Fibroblast of the conjunctiva (primary cell): ENCODE measurements at places on chromosomes 5 and 9.

DNA sequence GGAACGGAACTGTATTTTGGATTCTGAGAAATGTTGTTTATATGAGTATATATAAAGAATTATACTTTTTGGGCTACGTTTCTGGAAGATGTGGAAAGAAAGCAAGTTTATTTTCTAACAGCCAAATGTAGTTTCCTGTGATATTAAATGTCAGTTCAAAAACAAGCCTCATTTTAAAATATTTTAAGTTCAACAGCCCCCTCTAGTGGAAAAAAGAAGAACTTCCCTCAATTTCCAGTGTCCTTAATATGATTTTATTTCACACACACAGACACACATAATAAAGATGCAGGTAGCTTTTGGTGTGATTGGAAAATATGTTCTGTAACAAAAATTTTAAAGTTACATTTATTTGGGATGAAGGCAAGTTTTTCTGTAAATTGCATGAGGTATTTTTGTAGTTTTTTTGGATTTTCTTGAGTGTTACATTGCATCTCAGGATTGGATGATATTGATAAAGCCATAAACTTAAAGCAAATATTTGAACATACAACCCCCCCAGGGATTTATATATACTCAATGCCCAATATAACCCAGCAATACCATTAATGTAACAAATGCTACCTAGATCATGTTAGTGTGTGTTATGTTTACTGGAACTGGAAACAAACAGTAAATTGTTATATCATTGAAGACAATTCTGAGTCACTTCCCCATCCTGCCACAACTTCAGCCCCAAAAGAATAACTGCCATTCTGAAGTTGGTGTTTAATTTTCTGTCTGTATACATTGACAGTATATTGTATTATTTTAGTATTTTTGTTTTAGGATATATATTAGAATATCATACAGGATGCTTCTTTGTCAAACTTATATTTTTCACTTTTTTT is 54.0 kb downstream of the CCDC171 start:
- peak; percentile 12 for DNase-seq

- no peak for DNase-seq
Measured at GRCh38 chr5:78667461-78668103, 19.0 kb upstream of the LHFPL2 start.

GRCh38 chr9:30411571-30411970 is 1972.9 kb upstream of the ACO1 start:
- DNase-seq = no peak

DNA sequence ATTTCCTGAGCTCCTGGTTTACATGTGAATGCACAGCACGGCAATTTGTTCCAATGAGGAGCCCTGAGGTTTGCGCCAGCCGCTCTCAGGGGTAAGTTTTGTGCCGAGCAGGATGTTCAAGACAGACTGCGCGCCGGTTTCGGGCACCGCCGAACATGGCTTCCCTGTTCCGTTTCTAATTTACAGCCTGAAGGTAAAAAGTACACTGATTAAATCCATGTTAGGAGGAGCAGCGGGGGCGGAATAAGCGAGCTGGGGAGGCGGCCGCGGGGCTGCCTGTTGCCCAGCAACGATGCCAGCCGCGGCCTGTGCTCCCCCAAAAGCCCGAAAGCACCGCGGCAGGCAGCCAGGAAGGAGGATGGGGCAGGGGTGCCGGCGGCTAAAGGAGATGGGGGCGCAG is 6.4 kb downstream of the SOWAHA start:
- no peak for DNase-seq

GRCh38 chr5:52692039-52692438 is 95.7 kb upstream of the ITGA1 start:
- no peak for DNase-seq

DNA sequence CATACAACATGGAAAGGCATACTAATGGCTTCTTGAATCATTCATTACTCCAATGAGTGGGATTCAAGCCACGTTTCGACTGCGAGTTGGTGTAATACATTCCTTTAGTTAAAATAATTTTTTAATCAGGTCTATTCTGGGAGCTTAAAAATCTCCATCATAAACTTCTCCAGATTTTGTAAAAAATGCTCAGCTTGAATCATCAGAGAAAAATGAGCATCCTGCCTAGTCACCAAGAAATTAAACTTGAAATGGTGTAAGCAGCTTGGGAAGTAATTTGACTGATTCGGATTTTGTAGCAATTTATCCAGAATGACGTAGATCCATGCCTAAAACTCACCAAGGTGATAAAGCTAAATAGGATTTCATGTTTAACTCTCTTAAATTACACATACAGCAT is 165.7 kb downstream of the SLCO4C1 start:
- no peak for DNase-seq

GRCh38 chr5:139964994-139965565 is 78.0 kb downstream of the NRG2 start:
- DNase-seq = no peak

DNA sequence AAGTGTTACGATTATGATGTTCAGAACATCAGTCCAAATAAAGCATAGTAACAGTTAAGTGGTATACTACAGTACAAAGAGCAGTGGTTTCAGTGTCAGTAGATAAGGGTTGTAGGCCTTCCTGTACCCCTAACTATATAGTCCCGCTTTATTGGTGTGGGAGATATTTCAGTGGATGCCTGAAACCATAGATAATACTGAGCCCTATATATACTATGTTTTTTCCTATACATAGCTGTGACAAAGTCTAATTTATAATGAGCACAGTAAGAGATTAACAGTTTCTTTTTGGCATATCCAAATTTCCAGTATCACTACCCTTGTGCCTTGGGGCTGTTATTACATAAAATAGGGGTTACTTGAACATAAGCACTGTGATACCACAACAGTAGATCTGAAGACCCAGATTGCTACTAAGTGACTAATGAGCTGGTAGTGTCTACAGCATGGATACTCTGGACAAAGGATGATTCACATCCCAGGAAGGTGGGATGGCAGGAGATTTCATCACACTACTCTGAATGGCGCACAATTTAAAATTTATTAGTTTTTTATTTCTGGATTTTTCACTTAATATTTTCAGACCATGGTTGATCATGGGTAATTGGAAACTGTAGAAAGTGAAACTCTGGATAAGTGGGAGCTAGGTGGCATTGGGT is 119.3 kb downstream of the RPS23 start:
- peak; percentile 74 for DNase-seq

- DNase-seq = no peak
Measured at GRCh38 chr5:64339769-64340168, 166.0 kb upstream of the RGS7BP start.

GRCh38 chr5:119833176-119833575 is 203.8 kb downstream of the FAM170A start:
- no peak for DNase-seq

GRCh38 chr9:126531035-126531571 is 82.6 kb upstream of the LMX1B start:
- no peak for DNase-seq

DNA sequence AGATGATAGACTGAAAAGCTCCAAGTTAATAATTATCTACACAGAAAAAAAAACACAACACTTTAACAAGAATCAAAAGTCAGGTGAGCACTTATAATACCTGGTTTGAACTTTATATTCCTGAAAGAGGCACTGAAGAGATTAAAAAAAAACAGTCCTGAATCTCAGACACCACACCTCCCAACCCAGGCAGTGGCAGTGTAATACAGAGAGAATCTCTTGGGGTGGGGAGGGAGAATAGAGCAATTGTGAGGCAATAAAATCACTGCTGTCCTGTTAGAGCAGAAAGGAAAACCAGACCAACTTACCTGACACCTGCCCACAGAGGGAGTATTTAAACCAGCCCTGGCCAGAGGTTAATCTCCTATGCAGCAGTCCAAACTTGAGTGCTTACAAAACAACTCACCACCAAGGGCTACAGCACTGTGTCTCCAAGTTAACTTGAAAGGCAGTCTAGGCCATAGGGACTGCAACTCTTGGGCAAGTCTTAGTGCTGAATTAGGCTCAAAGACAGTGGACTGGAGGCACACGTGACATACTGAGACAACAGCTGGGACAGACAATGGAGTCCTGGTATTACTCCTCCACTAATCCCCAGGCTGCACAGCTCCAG is 54.2 kb downstream of the SLCO4C1 start:
- DNase-seq = no peak

DNA sequence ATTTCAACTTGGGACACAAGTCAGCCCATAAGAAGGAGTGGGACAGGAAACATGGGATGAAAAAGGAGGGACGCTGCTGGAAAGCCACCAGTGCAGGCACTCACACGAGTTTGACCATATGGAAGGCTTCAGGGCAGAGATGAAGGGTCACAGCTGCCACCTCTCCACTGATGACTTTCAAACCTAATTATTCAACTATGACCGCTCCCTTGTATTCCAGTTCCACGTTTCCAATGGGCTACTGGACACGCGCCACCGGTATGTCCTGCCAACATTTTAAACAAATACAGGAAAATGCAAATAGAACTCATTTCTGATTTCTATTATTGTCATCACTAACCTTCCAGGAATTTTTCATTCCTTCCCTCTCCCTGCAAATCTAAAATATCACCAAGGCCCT is 134.7 kb downstream of the SLC1A3 start:
- DNase-seq = no peak

- DNase-seq = no peak
Measured at GRCh38 chr5:156991714-156992113, 28.7 kb upstream of the TIMD4 start.

- DNase-seq = no peak
Measured at GRCh38 chr5:117433818-117434217, 859.2 kb upstream of the SEMA6A start.

GRCh38 chr5:89095341-89095740 is 212.4 kb upstream of the MEF2C start:
- no peak for DNase-seq

DNA sequence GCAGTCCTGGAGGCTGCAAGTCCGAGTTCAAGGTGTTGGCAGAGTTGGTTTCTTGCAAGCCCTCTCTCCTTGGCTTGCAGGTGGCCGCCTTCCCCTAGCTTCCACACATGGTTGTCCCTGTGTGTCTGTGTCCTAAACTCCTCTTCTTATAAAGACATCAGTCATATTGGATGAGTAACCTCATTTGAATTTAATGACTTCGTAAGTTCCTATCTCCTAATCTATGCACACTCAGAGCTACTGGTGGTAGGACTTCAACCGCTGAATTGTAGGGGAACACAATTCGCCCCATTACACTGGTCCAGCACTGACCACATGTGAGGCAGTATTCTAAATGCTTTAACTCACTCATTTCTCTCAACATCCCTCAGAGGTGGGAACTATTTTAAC is 25.9 kb upstream of the ADAMTS2 start:
- DNase-seq = no peak

GRCh38 chr5:180639741-180640610 is 9.4 kb downstream of the FLT4 start:
- DNase-seq = no peak

DNA sequence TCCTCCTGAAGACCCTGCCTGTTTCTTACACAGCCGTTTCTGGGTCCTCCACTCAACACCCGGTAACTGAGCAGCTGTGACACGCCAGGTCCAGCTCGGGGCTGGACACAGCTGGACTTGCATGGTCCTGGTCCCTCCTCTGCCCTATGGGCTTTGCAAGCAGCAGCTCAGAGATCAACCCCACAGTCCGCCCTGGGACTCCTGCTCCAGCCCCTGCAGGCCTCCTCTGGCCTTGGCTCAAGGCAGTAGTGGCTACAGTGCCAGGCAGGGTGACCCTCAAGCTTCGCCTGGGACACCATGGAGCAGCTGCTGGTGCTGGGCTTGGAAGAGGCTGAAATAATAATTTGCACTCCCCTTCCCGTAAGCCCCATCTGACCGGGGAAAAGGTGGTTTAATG is 66.1 kb upstream of the OLFM1 start:
- DNase-seq = no peak

GRCh38 chr5:107869438-107870115 is 198.8 kb upstream of the EFNA5 start:
- DNase-seq = peak; percentile 28

DNA sequence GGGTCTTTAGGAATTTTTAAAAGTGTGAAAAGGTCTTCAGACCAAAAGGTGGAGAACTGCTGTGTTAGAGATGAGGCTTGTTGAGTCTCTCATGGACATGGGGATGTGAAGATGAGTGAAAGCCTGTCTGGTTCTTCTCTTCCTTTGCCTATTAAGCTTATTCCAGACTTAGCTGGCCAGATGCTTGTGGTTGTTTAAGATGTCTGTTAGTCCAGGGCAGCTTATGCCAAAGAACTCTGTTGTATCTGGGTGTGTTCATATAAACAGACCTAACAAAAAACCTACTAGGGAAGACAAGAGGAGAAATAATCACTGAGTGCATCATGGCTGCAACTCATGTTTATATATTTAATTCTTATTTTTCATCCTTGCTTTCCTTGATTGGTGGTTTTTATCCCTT is 57.5 kb upstream of the NCS1 start:
- DNase-seq = no peak

DNA sequence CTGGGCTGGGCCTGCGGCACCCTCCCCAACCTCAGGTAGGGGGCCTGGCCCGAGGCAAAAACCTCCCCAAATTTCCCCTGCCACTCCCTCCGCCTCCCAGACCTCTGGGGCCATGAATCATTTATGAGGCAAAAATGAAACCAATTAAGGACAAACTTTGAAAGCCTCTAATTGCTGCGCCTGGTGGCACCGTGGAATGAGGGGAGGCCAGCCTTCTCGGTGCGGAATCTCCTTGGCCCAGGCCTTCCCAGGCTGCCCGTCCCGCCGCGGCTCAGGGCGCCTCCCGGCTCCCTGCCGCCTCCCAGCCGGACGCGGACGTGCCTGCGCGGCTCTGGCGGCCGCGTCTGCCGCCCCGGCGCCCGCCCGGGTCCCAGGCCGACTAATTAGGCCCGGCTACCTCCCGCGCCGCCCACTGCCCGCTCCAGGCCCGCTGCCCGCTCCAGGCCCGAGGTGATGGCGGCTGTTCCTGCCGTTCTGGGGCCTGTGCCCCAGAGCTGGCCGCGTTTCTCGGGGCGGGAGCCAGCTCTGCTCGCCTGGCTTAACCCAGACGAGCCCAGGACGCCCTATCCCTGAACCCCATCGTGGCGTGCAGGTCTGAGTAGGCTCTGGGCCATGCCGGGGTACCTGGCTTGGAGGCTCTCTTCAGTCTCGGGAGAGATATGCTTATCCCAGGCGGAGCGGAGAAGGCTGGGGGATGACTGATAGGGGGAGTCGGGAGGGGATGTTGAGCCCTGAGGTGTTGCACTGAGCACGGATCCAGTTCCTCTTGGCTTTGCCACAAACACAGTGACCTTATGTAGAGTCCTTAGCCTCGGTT is 20.1 kb downstream of the CXXC5 start:
- no peak for DNase-seq

GRCh38 chr5:138884554-138884953 is 9.4 kb upstream of the LRRTM2 start:
- DNase-seq = no peak

DNA sequence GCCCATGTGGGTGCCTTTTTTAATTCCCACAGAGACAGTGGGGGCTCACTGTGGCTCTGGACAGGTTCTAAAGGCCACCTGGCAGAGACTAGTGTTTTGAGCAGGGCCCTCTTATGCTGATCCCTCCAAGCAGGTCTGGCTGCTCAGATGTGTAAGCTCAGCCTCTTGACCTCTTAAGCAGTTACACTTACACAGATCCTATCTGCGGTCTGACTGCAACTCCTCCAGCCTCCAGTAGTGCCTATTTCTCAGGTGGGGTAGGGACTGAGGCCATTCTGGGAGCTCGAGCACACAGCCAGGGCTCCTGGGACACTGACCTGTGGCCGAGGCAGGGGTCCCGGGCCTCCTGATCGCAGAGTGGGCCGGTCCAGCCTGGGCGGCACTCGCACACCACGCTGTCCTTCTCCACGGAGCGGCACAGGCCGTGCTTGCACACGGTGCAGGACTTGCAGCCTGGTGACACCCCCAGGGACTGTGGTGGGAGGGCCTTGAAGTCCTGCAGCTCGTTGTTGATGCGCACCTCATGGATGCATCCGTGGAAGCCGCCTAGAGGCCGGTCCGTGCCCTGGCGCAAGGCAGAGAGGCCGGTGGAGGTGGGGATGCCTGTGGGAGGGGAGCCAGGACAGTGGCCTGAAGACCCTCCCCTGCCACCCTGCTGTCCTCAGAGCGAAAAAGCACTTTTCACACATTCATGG is 91.9 kb upstream of the PANK3 start:
- DNase-seq = no peak
